Vein endothelial cell (primary cell): ENCODE measurements at places on chromosomes 11 and 22. TPM values are rescaled to one million over a fixed set of nuclear protein-coding genes. Genes with fewer than 3 reads are reported as not detected.

UBQLN3 gene
- total RNA-seq, result not detected in 2 replicates

OR52I1 gene
- total RNA-seq, result not detected in 2 replicates

UPK3A gene
- not detected in 2 replicates for total RNA-seq

TMEM9B gene
- 24.5 and 32.9 TPM in 2 replicates for total RNA-seq

MUC6 gene
- total RNA-seq, result not detected in 2 replicates

OR4D6 gene
- total RNA-seq, result not detected in 2 replicates

PRR14L gene
- 32.8 and 35.3 TPM in 2 replicates for total RNA-seq

SOX10 gene
- not detected in 2 replicates for total RNA-seq

SDF2L1 gene
- 22.0 and 29.7 TPM in 2 replicates for total RNA-seq

OR51B5 gene
- total RNA-seq, result not detected in 2 replicates

GTSE1 gene
- total RNA-seq, result 8.8 and 15.7 TPM in 2 replicates

CLTCL1 gene
- total RNA-seq, result 3.9 and 4.2 TPM in 2 replicates

HORMAD2 gene
- total RNA-seq, result not detected in 2 replicates

RPL27A gene
- total RNA-seq, result 651 and 1,142 TPM in 2 replicates
